ENCODE measurements at places on chromosomes 2 and 18.

- DNase-seq = no peak
Observed at GRCh38 chr2:239377591-239377990, 23.2 kb downstream of the HDAC4 start.

DNA sequence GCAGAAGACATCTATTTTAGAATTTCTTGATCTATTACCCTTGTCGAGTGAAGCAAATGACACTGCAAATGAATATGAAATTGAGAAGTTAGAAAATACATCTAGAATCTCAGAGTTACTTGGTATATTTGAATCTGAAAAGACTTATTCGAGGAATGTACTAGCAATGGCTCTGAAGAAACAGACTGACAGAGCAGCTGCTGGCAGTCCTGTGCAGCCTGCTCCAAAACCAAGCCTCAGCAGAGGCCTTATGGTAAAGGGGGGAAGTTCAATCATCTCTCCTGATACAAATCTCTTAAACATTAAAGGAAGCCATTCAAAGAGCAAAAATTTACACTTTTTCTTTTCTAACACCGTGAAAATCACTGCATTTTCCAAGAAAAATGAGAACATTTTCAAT, 370.4 kb downstream of the XIRP2 start:
- DNase-seq = no peak

GRCh38 chr2:222943820-222944219, 83.0 kb downstream of the ACSL3 start:
- DNase-seq = no peak

- no peak for DNase-seq
Observed at GRCh38 chr2:21928292-21928691, 804.5 kb downstream of the TDRD15 start.

- DNase-seq = no peak
Observed at GRCh38 chr2:15828576-15828975, 111.8 kb upstream of the MYCN start.

GRCh38 chr2:197322143-197322542, 11.6 kb upstream of the ANKRD44 start:
- no peak for DNase-seq

- DNase-seq = no peak
Observed at GRCh38 chr2:28055325-28055970, 164.9 kb downstream of the BABAM2 start.

DNA sequence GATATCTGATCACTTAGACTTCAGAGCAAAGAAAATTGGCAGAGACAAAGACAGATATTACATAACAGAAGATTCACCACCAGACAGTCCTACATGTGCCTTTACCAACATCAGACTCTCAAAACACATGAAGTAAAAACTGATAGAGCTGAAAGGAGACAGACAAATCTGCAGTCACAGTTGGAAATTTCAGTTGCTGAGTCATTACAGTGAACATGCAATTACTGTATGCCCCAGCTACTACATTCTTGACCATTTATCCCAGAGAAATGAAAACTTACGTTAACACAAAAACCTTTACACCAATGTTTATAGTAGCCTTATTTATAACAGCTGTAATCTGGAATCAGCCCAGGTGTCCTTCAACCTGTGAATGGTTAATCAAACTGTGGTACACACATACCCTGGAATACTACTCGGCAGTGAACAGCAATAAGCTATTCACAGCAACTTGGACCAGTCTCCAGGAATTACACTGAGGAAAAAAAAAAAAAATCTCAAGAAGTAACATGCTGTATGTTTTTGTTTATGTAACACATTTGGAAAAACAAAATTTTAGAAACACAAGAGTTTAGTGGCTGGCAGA, 7.5 kb upstream of the SCLY start:
- no peak for DNase-seq

DNA sequence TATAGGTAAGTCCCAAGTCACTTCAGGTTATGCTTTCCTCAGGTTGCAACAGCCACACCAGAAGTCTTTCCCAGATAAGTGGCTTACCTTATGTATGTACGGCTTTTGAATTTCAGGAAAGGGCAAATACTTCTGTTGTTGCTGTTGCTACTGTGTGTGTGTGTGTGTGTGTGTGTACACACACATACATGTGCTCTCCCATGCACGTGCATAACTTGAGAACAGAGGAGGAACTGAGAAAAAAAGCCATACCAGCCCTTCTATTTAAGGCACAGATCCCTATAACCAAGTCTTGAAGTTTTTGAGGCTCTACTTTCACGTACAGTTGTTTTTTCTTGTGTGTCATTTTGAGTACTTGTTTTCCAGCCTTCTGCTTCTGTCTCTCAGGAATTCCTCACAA, 62.4 kb downstream of the WDPCP start:
- no peak for DNase-seq

GRCh38 chr2:189533288-189534035, 47.1 kb downstream of the SLC40A1 start:
- no peak for DNase-seq

DNA sequence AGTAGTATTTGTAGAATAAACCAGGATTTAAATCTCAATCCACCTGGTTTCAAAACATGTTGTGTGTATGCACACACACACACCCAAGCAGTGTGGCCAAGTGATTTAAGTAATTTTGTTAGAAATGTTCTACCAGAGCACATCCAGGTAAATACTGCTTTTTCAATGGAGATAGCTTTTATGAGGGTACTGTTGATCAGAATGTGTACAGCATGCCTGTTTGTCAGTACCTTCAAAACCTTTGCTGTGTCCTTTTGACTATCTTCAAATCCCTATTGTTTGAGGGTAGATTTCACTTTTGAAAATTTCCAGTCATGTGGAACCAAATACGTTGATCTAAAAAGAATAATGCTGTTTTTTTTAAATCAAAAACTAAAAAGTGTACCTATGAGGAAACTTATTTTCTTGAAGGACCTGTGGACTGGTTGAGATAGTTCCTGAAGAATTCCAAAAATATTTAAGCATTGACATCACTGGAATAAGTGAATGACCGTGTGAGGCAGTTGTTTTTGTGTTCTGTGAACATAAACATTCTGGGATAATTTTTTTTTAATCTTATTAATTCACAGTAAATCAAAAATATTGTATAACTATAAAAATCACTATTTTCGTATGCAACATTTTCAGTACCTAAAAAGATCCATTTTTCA, 70.9 kb downstream of the PTRHD1 start:
- no peak for DNase-seq

DNA sequence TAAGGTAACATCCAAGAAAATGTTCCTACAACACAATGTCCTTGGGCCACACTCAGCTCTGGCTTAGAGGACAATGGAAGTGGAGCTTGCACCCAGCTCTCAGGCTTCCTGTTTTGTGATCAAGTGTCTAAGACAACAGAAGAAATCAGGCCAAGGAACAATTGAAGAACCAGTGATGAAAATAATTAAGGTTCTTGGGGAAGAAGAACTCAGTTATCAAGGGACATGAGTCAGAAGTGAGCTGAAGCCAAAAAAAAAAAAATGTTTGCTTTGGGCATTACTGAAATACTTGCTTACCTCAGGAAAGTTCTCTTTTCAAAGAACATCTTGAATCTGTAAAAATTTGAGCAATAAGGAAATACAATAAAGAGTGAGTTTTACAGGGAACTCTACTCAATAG, 299.0 kb downstream of the FBXO15 start:
- DNase-seq = no peak

DNA sequence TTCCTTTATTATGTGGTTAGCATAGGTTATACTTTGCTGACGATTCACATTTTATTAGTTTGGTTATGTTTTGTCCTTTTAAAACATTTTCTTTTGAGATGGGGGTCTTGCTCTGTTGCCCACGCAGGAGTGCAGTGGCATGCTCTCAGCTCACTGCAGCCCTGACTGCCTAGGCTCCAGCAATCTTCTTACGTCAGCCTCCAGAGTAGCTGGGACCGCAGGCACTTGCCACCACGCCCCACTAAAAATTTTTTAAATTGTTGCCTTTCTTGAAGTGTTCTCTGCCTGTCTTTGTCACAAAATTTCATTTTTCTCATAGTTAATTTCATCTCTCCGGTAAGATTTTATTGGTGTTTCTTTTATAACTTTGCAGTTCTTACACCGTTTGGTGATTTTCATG, 18.9 kb downstream of the HRH4 start:
- no peak for DNase-seq

GRCh38 chr2:99827296-99827999, 314.9 kb downstream of the AFF3 start:
- DNase-seq = no peak

DNA sequence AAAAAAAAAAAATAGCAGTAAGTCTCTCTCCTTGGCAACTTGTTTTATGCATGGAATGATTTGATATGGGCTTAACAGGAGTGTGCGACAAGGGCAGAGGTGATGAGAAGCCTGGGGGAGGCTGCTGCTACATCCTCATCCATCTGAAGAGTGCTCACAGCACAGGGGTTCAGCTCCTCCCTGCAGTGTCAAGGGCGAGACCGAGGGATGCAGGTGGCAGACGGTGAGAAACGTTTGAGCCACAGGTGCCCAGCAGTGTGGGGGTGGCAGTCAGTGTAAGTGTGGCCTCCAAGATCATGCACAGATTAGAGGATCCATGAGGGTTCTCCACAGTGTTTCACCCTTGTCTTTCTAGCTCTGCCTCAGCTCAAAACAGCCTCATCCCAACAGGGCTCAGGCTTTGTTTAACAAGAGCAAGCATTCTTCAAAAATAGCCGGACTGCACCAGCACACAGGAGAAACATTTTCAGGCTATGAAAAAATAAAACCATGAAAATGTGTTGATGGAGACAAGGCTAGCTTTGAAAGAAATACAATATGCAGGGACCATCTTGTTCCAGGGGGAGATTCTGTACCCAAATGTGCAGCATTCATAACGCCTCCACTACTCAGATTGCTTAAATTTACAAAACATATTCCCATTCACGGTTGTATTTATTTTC, 324.5 kb upstream of the MYT1L start:
- DNase-seq = no peak

DNA sequence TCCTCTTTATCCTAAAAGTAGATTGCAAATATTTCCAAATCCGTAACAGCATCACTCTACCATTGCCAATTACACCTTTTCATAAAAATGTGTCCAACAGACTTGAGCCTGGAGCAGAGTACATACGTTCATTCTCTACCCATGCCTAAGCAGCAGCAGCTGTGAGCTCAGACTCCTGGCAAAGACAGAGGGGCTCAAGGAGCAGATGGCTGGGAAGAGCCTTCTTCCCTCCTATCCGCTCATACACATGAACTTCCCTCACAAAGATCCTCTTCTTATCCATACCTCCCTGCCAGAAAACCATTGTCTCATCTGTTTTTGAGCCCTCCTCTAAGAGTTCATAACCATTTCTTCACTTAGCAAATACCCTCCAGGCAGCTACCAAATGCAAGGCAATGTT, 164.3 kb upstream of the ARL4C start:
- DNase-seq = no peak

GRCh38 chr2:46431481-46432235, 47.7 kb upstream of the TMEM247 start:
- DNase-seq = no peak

- no peak for DNase-seq
Observed at GRCh38 chr2:192190474-192190873, 4.3 kb downstream of the TMEFF2 start.

DNA sequence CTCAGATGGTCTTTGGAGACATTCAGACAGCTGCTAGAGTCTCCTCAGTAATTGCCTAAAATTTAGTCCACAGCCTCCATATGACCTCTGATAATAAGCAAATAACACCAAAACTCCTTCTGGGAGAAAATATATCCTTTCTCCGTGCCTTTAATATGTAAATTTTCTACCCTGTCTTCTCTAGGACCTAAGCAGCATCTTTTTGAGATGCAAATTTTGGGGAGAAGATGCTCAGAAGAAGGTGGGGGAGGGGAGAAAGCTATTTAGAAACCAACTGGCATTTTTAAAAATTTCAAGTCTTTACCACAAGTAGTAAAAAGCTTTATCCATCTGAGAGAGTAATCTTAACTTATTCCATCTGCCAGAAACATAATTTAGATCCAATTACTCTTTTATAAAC, 120.4 kb upstream of the MSH6 start:
- DNase-seq = no peak

DNA sequence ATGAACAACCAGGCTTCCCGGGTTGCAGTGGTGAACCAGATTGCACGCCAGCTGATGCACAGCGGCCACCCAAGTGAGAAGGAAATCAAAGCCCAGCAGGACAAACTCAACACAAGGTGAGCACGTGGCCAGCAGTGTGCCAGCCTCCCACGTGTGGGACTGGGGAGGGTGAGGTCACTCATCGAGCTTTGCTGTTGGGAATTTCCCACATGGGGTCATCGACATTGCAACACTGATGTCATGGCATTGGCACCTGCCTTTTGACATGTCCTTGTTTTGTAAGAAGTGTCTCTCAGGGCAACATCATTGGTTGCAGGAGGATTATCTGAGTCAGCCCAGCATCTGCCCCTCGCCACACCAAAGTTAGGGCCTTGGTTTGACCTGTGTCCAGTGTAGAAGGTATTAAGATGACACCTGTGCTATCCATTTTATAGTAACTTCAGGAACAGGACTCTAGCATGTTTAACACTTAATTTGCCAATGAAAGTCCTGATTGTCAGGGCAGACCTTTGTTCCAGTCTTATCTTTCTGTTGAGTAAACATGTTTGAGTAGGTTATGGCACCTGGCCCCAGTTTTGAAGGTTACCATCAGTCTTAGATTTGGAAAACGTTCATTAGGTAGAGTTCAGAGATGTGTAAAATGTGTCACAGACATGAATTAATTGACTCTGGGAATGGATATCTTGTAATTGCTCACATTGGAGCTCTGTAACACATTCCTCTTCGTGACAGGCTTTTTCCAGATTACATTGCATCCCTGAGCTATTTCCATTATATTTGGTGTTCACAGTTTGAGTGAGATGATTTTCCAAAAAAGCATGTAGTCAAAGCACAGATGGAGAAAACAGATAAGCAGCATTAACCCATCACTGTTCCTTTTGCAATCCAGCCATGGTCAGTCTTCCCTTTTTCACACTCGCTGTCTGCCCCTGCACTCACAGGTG, 93.3 kb upstream of the EML6 start:
- DNase-seq = no peak
